Activated naive CD4-positive, alpha-beta T cell treated with anti-CD3 and anti-CD28 coated beads, Interleukin-2, amount 50 U/mL, for 16 hours (primary cell): ENCODE measurements at places on chromosomes 2 and 18.

- no peak for DNase-seq
Observed at GRCh38 chr2:18825838-18826237, 236.5 kb upstream of the NT5C1B start.

- no peak for DNase-seq
Observed at GRCh38 chr2:191376981-191377629, 131.9 kb downstream of the MYO1B start.

DNA sequence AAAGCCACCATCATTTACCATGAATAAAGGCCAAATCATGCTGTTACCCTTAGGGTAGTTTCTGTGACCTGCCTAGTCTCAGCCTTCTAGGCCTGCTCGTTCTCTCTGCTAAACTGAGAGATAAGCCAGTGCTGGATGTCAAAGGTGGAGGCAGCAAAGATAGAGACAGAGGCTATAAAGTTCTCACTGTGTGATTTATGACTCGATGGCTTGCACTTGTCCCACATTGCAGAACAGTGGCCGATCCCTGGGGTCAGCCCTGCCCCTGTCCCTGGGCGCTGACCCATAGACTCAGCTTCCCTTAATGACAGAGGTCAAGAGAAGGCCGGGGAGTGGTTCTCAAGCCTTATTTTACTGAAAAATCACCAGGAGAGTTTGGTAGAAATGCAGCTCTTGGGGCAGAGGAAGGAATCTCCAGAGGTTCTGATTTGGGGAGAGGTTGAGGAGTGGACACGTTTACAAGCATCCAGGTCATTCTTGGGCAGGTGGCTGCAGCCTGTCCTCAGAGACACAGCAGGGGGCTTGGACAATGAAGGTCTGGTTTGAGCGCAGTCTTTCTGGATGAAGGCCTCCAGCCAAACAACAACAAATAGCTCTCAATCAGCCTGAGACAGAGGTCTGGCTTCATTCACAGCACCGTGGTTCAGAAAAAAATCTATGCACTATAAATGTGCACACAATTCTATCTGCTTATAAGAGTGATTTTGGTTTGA is 143.5 kb downstream of the ACKR3 start:
- no peak for DNase-seq

DNA sequence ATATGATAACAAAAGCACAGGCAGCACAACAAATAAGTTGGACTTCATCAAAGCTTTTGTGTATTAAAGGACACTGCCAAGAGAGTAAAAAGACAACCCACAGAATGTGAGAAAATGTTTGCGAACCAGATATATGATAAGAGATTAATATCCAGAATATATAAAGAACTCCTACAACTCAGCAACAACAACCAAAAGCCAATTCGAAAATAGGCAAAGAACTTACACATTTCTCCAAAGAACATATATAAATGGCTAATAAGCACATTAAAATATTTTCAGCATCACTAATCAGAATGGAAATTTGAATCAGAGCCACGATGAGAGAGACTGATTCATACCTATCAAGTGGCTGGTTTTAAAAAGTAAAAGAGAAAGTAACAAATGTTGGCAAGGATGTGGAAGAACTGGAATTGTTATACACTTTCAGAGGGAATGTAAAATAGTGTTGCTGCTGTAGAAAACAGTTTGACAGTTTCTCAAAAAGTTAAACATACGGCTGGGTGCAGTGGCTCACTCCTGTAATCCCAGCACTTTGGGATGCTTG is 25.2 kb downstream of the EPB41L5 start:
- no peak for DNase-seq

GRCh38 chr2:204535764-204536163 is 9.5 kb upstream of the PARD3B start:
- no peak for DNase-seq

GRCh38 chr2:21332993-21333625 is 209.3 kb downstream of the TDRD15 start:
- no peak for DNase-seq
